ENCODE measurements at places on chromosomes 11 and 22. TPM values are rescaled to one million over a fixed set of nuclear protein-coding genes. Genes with fewer than 3 reads are reported as not detected.

DNA sequence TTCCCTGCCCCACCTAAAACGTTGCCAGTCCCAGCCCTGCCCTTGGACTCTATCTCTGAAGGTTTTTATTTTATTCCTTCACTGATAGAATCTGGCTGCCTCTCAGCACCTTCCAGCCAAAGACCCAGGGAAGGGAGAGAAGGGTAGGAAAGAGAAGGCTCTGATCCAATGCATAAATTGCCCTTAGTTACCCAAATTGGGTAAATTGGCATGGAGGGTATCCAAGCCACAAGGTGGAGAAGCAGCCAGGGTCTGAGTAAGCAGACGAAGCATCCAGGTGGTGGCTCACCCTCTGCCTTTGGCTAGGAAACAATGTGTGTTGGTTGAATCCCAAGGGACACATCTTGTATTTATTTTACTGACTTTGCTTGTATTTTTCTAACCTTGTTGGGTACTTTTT lies 89.0 kb downstream of the FEZ1 start:
- DNase-seq, result no peak

- no peak for DNase-seq
These were observed 29.3 kb upstream of the ROBO3 start for GRCh38 chr11:124835918-124836317.

Gene KRTAP5-11
- 0.92 TPM for total RNA-seq

DNA sequence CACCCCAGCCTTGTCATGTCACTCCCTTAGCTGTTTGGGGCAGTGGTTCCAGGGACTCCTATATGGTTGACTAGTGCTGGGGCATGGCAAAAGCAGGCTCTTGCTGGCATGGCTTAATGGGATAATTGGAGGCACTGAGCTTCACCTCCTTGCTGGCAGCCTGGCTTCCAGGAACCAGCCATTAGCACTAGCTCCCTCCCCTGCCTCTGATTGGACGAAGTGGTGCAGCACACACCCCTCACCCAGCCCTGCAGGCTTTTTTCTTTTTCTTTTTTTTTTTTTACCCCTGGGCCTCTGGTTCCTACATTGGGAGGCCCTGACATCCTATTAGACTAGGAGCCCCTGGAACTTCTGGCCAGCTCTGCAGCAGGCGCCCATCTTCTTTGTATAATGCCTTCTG lies 18.6 kb downstream of the PHLDB1 start:
- peak; percentile 83 for DNase-seq

Gene NNMT
- total RNA-seq, result not detected

Gene TECTA
- 0.22 TPM for total RNA-seq

Gene DEUP1
- total RNA-seq, result not detected

Gene GUCY1A2
- total RNA-seq, result 0.26 TPM

GRCh38 chr11:34916843-34917770 lies 689 bp downstream of the PDHX start:
- DNase-seq, result peak; percentile 64

Gene HEPACAM
- not detected for total RNA-seq

GRCh38 chr11:11944444-11944843 lies 64.0 kb downstream of the DKK3 start:
- DNase-seq, result no peak

- DNase-seq, result no peak
These were observed 87.4 kb downstream of the HIPK3 start for GRCh38 chr11:33344611-33345010.

DNA sequence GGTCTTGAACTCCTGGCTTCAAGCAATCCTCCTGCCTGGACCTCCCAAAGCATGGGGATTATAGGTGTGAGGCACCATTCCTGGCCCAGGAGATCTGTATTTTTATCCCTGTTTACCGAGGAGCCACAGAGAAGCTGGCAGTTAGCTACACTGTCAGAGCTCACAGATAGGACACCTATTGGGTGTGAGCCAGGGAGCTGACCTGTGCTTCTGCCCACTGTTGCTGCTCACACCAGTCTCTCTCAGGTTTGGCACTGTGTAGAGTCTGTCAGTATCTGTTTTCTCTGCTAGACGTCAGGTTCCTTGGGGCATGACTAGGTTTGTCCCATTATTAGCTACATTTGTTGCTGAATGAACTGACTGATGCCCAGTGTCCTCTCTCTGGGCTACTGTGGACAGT lies 17.5 kb downstream of the PPP6R2 start:
- DNase-seq, result no peak

Gene OR52I1
- total RNA-seq, result not detected

GRCh38 chr22:50341977-50342650 lies 1.0 kb upstream of the PPP6R2 start:
- DNase-seq, result peak; percentile 92

Gene TUBA8
- total RNA-seq, result 2.7 TPM

DNA sequence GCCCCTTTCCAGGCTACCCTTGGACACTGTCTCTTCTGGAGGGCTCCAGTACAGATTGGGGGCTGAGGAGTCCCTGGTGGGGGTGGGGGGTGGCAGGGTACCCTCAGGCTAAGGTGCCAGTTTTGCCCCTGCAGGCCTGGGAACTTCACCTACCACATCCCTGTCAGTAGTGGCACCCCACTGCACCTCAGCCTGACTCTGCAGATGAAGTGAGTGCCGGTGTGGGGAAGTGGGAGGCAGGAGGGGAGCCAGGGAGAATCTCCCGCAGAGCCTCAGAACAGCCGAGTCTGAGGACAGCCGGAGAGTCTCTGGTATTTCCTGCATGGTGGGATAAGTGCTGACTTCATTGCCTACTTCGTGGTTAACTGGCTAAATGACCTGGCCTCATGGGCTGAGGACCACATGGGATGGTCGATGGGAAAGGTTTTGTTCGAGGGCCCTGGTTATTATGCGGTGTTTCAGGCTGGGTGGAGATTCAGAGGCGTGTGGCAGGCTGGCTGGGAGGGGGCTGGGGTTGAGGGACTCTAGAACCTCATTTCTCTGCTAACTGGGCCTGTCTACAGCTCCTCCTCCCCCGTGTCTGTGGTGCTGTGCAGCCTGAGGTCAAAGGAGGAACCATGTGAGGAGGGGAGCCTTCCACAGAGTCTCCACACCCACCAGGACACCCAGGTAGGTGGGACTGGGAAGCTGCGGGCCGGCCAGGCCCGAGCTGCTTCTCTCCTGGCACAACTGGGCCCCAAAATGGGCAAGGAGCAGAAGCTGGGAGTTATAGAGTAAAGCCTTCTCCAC lies 8.5 kb downstream of the TMEM258 start:
- peak; percentile 48 for DNase-seq

GRCh38 chr22:45998638-45999378 lies 21.8 kb upstream of the WNT7B start:
- DNase-seq, result peak; percentile 52

GRCh38 chr11:6925636-6926207 lies 504 bp upstream of the ZNF215 start:
- peak; percentile 23 for DNase-seq

DNA sequence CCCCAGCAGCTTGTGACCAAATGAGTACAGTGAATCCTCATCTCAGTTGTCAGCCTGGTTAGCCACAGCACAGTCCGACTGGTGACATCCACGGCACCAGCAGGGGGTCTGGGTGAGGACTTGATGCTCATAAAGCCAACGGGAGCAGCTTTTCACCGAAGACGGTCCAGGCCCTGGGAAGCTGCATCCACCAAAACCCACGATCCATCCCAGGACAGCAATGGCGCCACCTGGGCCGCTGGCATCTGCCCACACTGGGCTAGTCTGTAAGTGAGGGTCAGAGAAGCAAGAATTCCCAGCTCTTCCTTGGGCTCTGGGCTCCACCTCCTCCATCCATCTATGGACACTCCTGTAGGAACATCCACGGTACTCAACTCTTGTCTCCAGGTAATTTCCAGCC lies 25.1 kb upstream of the FXYD6 start:
- no peak for DNase-seq

DNA sequence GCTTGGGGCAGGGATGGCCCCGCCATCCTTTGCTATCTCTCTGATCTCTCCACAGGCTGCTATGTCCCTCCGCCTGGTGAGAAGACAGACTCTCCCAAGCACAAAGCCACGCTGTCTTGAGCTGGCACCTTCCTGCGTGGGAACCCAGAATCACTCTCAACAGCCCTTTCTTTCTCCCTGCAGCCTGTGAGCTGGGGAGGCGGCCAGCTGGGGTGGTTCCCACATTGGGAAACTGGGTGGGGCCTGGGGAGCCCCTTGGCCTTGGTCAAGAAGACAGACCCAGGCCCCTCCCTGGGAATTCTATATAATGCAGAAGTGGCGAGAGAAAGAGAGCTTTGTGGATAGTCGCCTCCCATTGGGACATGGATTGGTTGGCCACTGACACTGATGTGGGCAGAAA lies 129.0 kb upstream of the TIMP3 start:
- DNase-seq, result no peak

DNA sequence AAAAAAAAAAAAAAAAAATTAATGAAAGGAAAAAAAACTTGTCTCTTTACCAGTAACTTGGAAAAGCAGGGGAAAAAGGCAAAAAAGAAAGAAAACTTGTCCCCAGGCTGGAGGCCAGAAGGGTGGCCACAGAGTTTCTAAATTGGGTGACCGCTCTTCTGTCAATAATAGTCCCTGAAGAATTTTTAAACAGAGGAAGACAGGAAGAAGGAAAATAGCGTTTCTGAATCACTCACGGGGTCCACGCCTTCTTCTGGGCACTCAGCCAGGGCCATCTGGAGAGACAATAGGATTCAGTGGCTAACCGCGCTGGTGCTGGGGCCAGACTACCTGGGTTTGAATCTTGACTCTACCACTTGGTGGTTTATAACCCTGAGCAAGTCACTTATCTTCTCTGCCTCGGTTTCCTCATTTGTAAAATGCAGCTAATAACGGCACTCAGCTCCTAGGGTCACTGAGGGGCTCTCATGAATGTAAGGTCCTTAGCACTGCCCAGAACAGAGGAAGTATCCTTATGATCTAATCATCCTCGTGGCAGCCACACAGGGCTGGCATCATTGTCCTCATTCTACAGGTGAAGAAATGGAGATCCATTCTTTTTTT lies 7.0 kb downstream of the C11orf86 start:
- DNase-seq, result no peak

DNA sequence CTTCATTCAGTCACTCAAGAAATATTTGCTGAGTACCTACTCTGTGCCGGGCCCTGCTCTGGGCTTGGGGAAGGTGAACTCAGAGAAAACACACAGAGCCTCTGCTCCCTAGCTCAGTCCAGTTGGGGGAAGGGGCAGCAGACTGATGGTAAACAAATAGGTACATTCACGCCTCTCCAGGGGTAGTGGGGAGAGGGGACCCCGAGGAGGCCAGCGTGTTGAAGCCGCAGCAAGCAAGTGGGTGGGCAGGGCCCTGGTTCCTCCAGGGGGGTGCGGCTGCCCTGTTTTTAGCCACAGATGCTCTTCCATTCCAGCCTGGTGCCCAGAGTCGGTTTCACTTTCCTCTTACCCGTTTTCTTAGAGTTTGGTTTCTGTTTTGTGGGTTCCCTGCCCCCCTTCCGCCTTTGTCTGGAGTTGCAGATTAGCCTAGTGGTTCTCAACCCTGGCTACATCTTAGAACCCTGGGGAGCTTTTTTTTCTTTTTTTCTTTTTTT lies 8.7 kb downstream of the DRAP1 start:
- DNase-seq, result peak; percentile 62

Gene LGR4
- 77.6 TPM for total RNA-seq

Gene OR6Q1
- not detected for total RNA-seq

DNA sequence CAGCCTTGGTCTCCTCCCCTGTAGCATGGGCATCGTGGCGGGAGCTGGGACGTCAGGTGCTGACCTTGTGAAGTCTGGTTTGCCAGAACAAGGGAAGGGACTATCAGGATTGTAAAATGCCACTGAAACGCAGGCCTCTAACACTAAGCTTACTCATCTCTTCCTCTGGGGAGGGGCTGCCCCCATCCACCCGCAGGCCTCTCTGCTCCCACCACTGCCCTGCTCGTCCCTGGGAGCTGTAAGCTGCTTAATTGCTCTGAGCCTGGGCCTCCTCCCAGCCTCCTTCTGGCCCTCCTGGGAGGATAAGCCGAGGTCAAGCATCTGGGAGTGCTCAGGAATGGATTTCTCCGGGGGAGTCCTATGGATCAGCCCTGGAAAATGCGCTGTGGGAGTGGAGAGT lies 8.4 kb downstream of the SHISAL1 start:
- DNase-seq, result peak; percentile 64

DNA sequence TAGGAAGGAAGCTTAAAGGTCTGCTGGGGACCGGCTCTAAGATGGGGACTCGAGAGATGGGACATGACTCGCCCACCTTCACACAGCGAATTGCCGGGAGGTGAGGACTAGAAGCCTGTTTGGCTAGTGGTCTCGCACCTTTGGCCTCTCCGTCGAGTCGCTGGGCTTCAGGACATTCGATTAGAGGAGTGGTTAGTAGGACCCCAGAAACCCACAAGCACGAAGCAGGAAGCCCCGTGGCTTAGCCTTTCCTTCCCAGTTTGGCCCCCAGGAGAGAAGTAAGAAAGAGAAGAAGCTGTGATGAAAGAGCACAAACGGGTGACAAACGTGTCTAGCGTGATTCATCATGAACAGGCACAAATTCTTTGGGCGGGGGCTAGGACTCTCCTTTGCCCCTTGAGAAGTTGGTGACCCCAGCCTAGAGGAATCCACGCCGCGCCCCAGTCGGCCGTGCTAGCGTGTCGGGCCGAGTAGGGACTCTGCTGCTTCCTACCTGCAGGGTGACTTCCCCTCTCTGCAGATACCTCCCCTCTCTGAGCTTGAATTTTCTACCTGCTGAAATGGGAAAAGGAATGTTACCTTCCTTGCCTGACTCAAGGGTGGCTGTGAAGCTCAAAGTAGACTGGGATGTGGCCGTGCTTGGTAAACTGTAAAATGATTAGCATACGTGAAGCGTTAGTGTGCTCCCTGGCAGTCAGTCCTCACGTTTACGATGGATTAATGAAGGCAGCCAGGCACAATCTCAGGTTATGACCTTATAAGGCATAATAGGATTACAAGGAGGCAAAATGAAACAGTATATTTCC lies 1.1 kb upstream of the ADM start:
- DNase-seq, result peak; percentile 79

DNA sequence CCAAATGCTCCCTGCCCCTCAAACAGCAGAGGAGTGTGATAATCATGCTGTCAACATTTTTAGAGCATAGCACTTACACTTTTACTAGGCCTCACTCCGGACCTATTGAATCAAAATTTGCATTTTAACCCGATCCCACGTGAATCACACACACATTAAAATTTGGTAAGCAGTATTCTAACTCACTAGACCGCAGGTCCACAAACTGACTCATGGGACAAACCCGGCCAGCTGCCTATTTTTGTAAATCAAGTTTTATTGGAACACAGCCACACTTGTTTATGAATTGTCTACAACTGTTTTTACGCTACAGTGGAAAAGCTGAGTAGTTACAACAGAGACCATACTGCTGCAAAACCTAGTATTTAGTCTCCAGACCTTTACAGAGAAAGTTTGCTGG lies 43.3 kb downstream of the SNX19 start:
- no peak for DNase-seq

Gene ABCG4
- 0.31 TPM for total RNA-seq

- DNase-seq, result no peak
These were observed 188.3 kb upstream of the BLID start for GRCh38 chr11:122304306-122304705.

Gene PLET1
- not detected for total RNA-seq

Measured in H7 (cell line).